ENCODE measurements at places on chromosomes 1 and 21.

GRCh38 chr1:25140073-25140797 is 92.1 kb downstream of the SYF2 start:
- DNase-seq: no peak

GRCh38 chr1:206979379-206980043 is 9.3 kb upstream of the FCAMR start:
- DNase-seq: no peak

GRCh38 chr1:243598433-243598832 is 251.6 kb downstream of the AKT3 start:
- no peak for DNase-seq

GRCh38 chr1:180521474-180522212 is 19.3 kb upstream of the ACBD6 start:
- no peak for DNase-seq

DNA sequence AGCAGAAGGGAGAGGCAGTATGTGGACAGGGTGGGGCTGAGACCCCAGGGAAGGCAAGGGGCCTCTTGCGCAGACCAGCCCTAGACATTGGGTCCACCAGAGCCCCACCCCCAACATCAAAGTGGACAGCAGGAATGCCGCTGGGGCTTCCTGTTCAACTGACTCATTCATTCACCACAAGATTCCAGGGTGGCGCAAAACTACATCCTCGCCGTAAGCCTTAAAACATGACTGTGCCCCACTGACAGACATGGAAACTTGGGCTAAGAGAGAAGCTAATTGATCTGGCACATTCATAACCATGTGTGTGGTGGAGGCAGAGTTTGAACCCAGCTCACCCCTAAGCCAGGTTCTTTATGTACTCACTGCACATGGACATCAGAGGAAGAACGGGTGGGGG is 14.0 kb downstream of the COL16A1 start:
- DNase-seq: no peak

GRCh38 chr1:77361621-77362020 is 79.8 kb downstream of the AK5 start:
- DNase-seq: no peak

DNA sequence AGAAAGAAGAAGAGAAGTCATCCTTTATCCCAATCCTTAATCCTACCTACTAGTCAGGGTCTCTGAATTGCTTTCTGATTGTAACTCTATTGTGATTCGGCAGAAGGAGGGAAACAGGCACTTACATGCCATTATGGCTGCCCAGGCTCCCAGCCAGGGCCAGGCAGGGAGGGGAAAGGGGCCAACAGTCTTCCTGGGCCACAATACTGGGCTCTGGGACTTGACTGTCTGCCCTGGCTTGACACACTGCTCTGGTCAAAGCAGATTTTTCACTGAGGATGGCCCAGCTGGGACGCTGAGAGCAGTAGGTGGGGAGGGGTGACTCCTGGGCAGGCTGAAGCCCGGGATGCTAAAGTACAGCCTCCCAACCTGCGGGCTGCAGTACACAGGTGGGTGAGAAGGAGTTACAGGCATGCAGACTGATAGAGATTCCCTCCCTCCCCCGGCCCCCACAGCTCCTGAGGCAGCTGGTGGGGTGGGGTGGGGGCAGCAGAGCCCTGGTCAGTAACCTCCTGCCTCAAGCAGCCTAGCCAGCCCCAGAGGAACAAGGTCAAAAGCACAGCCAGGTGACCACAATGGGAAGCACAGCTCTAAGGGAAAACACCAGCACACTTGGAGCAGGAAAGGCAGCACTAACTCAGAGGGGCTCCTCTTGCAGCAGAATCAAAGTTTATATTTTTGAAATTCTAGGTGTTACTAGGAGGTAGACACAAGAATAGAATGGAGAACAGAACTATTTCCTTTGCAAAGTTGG is 25.3 kb downstream of the KCND3 start:
- no peak for DNase-seq

DNA sequence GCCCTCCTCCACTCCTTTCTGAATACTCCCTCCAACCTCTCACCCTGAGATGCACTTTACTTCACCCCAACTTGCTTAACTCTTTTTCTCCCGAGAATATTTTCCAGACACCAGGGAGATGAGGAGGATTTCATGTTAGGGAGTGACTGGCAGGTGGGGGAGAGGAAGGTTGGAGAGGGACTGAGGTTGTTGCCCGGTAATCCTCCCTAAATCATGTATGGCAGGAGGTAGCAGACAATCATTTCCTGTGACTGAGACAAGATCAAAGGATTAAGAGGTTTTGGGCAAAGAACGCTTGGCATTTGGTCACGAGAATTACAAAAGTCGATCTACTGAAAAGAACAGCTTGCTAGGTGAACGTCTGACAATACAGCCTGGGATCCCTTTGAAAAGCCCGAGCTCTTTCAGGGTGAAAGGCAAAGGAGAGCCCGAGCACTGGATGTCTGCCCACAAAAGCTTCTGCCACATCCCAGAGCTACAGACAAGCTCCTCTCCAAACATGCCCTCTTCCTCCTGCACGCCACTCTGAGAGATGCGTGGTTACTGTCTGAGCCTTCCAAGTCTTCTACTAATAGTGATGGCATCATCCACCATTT is 154.1 kb downstream of the DAB1 start:
- no peak for DNase-seq

DNA sequence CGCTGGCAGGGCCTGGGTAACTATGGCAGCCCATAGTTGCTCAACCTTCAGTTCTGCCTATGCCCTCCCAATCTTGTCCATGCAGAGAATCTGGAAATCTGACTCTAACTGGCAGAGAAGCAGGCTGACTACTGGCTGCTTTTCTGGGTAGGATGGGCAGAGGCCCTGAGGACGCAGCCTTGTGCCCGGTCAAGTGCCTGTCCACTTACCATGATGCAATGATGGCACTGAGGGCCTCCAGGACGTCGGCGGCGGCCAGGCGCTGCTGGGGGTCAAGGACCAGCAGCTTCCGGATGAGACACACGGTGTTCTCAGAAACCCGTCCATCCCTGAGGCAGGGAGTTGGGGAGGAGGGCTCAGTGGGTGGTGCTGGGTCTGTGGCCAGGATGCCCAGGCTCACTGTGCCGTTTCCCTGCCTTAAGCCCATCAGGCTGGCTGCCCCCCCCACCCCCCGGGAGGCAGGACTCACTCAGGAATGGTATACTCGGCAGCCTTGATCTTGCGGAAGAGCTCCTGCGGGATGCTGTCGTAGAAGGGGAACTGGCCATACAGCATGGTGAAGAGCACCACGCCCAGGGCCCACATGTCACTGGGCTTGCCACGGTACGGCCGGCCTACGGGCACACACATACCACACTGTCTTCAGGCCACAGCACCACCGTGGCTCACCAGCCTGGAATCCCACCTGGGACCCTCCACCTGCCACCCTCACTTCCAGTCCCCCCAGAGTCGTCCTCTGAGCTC is 20.4 kb upstream of the EVA1B start:
- no peak for DNase-seq

- no peak for DNase-seq
These were observed 444.7 kb upstream of the NFIA start for GRCh38 chr1:60637651-60638050.

DNA sequence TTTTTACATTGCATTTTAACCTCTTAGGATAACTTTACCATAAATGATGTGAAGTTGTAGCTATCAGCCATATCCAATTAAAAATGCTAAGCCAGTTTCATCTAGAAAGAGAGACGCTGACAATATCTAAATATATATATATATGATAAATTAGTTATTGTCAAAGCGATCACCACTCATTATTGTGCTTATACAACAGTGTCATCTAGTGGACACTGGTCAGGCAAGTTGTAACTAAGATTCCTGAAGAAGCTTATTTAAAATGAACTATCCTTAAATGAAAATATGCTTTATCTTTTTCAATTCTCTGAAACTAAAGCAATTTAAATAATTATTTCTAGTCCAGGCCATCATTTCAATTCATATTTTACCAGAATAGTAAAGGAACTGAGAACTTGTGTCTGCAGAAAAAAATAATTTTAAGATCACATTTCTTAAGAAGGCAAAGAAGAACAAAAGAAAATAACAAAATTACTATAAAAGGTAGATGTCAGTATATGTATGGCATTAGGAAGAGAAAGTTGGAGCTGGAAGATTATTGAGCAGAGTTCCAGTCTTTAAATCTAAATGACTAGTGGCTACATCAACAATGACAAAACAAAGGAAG is 193.3 kb upstream of the SNX7 start:
- no peak for DNase-seq

- DNase-seq: no peak
These were observed 169.9 kb upstream of the CACNA1E start for GRCh38 chr1:181313466-181313865.

DNA sequence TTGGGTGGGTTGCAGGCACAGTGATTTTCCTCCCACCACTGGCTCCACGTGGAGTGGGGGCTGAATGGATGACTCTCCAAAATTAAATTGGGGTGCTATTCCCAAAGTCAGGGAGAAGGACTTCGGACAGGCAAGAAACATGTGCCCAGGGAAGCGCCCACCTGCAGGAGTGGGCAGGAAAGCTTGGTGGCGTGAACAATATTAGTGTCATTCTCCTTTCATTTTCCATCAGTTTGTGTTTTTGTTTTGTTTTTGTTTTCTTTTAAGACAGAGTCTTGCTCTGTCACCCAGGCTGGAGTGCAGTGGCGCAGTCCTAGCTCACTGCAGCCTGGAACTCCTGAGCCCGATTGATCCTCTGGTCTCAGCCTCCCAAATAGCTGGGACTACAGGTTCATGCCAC is 30.1 kb downstream of the TOMM20 start:
- no peak for DNase-seq

DNA sequence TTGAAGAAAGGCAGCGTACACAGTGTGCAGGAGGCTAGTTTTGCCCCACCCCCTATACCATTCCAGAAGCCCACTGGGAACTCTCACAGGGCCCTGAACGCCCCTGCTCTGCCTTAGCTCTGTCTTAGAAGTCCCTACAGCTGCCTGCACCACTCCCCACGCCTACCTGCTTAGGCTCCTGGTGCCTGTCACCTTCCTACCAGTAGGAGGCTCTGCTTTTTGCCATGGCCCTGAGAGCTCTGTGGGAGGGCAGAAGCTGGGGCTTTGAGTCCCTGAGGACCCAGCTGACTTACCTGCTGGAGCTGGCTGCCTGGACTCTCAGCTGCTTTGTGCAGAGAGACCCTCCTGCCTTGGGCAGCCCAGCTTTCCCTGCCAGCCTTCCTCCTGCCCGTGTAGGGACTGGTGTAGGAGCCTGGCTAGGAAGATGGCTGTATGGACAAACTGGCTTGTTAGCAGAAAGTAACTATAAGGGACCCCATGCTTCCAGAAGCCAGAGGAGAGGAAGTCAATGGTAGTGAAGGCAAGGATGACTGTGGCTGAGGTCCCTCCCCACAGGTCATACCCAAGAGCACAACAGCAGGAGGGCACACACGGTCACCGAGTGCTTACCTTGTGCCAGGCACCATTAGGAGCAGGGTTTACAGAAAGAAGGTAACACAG is 9.8 kb upstream of the CELSR2 start:
- DNase-seq: no peak

DNA sequence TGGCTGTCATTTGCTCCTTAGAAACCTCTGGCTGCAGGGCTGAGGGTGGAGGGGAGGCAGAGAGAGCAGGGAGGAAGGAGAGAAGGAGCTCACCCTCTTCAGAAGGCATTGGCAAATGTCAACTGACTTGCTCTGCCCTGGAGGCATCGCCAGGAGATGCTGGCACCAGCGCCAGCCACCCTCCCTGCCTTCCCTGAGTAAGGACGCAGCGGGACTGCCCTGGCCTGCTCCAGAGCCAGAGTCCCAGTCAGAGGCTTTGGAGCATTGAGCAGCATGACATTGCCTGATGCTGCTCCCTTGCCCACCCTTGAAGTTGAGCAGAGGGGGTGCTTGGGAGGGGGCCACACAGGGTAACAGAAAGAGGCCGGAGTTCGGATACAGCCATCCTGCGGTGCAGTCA is 62.3 kb downstream of the DISP3 start:
- DNase-seq: no peak

GRCh38 chr1:59580257-59580656 is 234.5 kb upstream of the HOOK1 start:
- no peak for DNase-seq

GRCh38 chr21:43854773-43855633 is 10.0 kb upstream of the AGPAT3 start:
- no peak for DNase-seq

DNA sequence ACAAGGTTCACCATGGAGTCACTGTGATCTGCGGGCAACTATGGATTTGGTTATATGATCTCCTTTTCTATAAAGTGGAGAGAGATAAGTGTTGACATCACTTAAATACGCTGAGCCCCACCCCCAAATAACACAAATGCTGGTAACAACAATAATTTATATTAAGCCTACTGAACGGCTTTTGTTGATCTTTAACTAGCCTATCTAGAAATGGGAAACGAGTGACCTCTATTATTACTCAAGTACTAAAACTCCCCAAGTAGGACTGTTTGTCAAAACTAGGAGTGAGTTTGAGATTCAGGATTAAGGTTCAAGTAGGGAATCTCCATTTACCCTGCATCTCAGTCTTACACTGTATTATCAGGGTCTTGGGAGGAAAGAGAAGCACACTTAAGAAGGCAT is 52.2 kb downstream of the MAP3K7CL start:
- no peak for DNase-seq

DNA sequence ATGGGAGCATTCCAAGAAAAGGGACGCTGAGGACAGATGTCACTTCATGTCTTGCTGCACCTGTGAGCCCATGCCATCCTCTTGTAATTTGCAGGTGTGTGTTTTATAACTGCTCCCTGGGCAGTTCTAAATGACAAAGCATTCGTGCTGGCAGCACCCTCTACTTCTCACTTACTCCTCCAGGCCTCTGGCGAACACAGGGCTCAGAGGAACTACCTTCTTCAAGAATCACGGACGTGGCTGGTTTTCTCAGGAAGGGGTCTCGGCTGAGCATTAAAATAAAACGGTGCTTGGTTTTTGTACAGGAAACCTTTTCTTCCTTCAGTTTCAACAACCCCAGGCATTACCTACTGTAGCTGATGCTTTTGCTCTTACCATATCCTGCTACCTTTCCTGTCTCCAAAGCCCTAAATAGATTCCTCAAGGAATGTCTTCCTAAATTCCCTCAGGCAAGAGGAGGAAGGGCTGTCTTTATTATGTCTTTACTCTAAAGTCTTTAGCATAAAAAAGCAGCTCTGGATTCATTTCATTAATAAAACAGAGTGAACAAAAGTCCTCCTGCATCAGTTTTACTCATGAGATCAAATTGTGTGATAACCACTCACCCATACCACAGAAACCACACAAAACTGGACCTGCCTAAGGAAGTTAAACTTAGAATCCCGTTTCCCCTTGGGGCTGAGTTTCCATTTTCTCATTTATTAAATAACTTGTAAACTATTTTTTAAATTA is 79.0 kb upstream of the MAP10 start:
- DNase-seq: no peak

DNA sequence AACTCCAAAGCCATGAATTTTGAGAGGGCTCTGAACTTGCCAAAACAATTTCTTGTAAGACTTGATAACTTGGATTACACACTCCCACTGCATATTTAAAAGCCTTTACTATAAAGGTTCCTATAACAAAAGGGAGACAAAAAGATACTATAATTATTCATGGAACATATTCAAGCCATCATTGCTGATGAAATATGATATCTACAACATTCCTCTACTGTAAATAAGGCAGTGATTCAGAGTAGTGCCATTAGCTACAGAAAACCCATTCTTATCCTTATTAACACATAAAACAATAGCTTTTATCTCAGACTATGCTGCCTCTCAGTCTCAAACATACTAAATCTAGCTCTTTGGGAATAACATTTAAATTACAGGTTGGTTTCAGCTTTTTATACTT is 675.5 kb upstream of the CXADR start:
- no peak for DNase-seq

GRCh38 chr1:30908696-30909364 is at the start of gene SDC3:
TSS of gene SDC3 (minus strand) at chr1:30908758. CDS start at chr1:30908586, 172 bp downstream.
- no peak for DNase-seq
